ENCODE measurements at places on chromosomes 13 and 19.

GRCh38 chr13:20340759-20341171 lies 108.6 kb upstream of the GJB6 start:
- DNase-seq, result no peak

- DNase-seq, result no peak
Observed at GRCh38 chr19:38035515-38036495, 128.8 kb downstream of the SIPA1L3 start.

- DNase-seq, result no peak
Observed at GRCh38 chr13:110418944-110419343, 111.9 kb downstream of the COL4A2 start.

DNA sequence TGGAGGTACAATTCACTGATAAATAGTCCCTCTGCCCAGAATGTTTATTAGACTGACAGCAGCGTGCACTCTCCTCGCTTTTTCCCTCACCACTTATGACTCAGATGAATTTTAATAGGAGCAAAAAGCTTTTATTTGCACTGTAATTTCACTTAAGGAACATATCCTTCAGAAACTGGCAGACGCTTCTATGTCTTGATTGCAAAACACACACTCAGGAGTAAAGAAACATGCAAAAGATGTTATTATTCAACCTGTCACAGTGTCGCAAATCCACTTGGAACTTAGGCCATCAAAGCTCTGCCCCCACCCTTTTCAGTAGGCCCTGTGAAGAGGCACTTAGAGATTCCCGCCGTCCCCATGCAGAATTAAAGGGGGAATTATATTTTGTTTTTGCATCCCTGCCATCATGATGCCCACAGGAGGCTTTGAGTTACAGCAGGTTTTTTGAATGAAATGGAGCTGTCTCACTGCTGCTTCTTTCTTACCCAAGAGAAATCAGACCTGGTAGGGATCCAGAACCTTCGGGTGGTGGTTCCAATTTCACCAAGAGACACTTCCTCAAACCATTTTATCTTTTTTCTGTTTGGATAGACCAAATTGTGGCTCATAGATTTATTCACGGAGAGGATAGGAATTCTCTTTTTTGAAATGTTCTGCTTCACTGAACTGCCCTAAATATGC lies 74.5 kb downstream of the GGACT start:
- DNase-seq, result no peak

- DNase-seq, result no peak
Observed at GRCh38 chr19:6453951-6454565, 5.5 kb downstream of the SLC25A23 start.

- no peak for DNase-seq
Observed at GRCh38 chr13:49836516-49836915, 44.0 kb upstream of the KPNA3 start.

- DNase-seq, result no peak
Observed at GRCh38 chr13:46079770-46080169, 25.1 kb downstream of the CPB2 start.

Data from HuH-7.5 (cell line).